A549 treated with dexamethasone at 1 μM for 4 hours (cell line): ENCODE measurements at places on chromosomes 4 and X. TPM values are rescaled to one million over a fixed set of nuclear protein-coding genes. Genes with fewer than 3 reads are reported as not detected.

Gene PRR32
- not detected in 5 replicates for total RNA-seq

Gene SNX12
- 72.3 to 83.0 TPM (median 76.9 TPM) in 5 replicates for total RNA-seq

Gene RNF212
- 0.81 to 2.9 TPM (median 2.4 TPM) in 5 replicates for total RNA-seq

Gene GPRASP1
- total RNA-seq, result 0.24 to 0.35 TPM (median 0.26 TPM) in 5 replicates

Gene AWAT2
- not detected in 5 replicates for total RNA-seq

Gene UGT2A2
- not detected in 5 replicates for total RNA-seq

Gene TLL1
- total RNA-seq, result 0.11 to 0.28 TPM (median 0.14 TPM) in 5 replicates

Gene LEF1
- total RNA-seq, result 0.07 to 0.18 TPM (median 0.07 TPM) in 3 of 5 replicates, not detected in the others

Gene NR0B1
- total RNA-seq, result 18.2 to 24.4 TPM (median 20.0 TPM) in 5 replicates

Gene SOX3
- not detected in 5 replicates for total RNA-seq

Gene CACNA1F
- not detected in 5 replicates for total RNA-seq

Gene BMPR1B
- total RNA-seq, result 5.2 to 8.0 TPM (median 7.2 TPM) in 5 replicates

Gene NOX1
- total RNA-seq, result 0.03 to 0.08 TPM (median 0.08 TPM) in 5 replicates

Gene ARSJ
- 4.6 to 6.1 TPM (median 5.0 TPM) in 5 replicates for total RNA-seq

Gene MAGEA4
- not detected in 5 replicates for total RNA-seq

Gene TMPRSS11F
- total RNA-seq, result not detected in 5 replicates

Gene GPM6B
- total RNA-seq, result 0.08 to 0.53 TPM (median 0.39 TPM) in 5 replicates
